Thoracic aorta endothelial cell (primary cell): ENCODE measurements at places on chromosomes 13 and 19. TPM values are rescaled to one million over a fixed set of nuclear protein-coding genes. Genes with fewer than 3 reads are reported as not detected.

The MAMSTR gene
- 0.27 and 0.43 TPM in 2 replicates for total RNA-seq

The EBI3 gene
- total RNA-seq = 0.14 and 0.27 TPM in 2 replicates

The HOMER3 gene
- 61.0 and 93.2 TPM in 2 replicates for total RNA-seq

The KIR2DL3 gene
- total RNA-seq = not detected in 2 replicates

The PLVAP gene
- total RNA-seq = 2.5 and 3.6 TPM in 2 replicates

The MYO16 gene
- under 0.01 TPM in 1 of 2 replicates, not detected in the other for total RNA-seq

The FOXA3 gene
- total RNA-seq = not detected in 2 replicates

The ZNF180 gene
- total RNA-seq = 8.8 and 11.6 TPM in 2 replicates

The IGFL3 gene
- total RNA-seq = not detected in 2 replicates

The TMEM161A gene
- total RNA-seq = 13.3 and 18.9 TPM in 2 replicates

The CASP14 gene
- total RNA-seq = not detected in 2 replicates

The IGFLR1 gene
- 0.53 and 1.1 TPM in 2 replicates for total RNA-seq

The TEX29 gene
- total RNA-seq = not detected in 2 replicates

The CPB2 gene
- not detected in 2 replicates for total RNA-seq

The PTGIR gene
- 0.86 and 3.7 TPM in 2 replicates for total RNA-seq

The ANKLE1 gene
- total RNA-seq = 1.5 and 1.6 TPM in 2 replicates

The KLK6 gene
- total RNA-seq = 0.14 TPM in 1 of 2 replicates, not detected in the other

The ZNF224 gene
- 23.9 and 25.0 TPM in 2 replicates for total RNA-seq

The PAK4 gene
- 13.7 and 19.0 TPM in 2 replicates for total RNA-seq

The PSG4 gene
- not detected in 2 replicates for total RNA-seq

The TICAM1 gene
- 3.9 and 5.5 TPM in 2 replicates for total RNA-seq

The IGSF23 gene
- not detected in 2 replicates for total RNA-seq

The RASAL3 gene
- total RNA-seq = 0.40 and 2.4 TPM in 2 replicates

The HCST gene
- total RNA-seq = not detected in 2 replicates

The AMER2 gene
- total RNA-seq = not detected in 2 replicates

The SEMA6B gene
- total RNA-seq = 116 and 141 TPM in 2 replicates
